ENCODE measurements at places on chromosomes 12 and 14. TPM values are rescaled to one million over a fixed set of nuclear protein-coding genes. Genes with fewer than 3 reads are reported as not detected.

Gene IRF9
- total RNA-seq, result 130 TPM

GRCh38 chr14:73739174-73739898 lies 25.2 kb upstream of the PNMA1 start:
- H3K36me3 ChIP-seq, result peaks cover 17% of the 10 kb centered on the region
- no peaks in the 10 kb centered on the region for H3K27me3 ChIP-seq
- no peak overlapping the region for H3K4me3 ChIP-seq
- H3K4me1 ChIP-seq, result peaks cover 41% of the 10 kb centered on the region

DNA sequence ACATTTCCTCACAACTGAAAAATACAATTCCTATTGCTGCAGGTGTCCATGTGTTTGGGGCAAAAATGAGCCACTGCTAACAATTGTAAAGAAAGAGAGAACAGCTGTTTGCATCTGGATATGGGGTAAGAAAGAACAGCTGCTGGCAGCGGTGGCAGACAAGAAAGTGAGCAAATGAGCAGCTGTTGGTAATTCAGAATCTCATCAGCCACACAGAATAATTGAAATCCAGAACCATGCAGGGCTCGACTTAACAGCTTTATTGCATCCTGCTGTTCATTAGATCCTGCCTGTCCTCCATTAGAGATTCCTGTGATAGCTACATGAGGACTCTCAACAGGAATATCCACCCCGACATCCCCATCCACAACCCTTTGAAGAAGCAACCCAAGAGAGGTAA lies 62.5 kb upstream of the TSPAN8 start:
- H3K36me3 ChIP-seq, result no peaks in the 10 kb centered on the region
- H3K4me1 ChIP-seq, result no peaks in the 10 kb centered on the region
- DNase-seq, result no peak
- H3K27me3 ChIP-seq, result no peaks in the 10 kb centered on the region
- no peak overlapping the region for H3K27ac ChIP-seq

Gene CCDC175
- total RNA-seq, result not detected

- peaks cover 31% of the 10 kb centered on the region for H3K27me3 ChIP-seq
- H3K27ac ChIP-seq, result no peak overlapping the region
- no peak for DNase-seq
- no peak overlapping the region for H3K4me3 ChIP-seq
- no peaks in the 10 kb centered on the region for H3K36me3 ChIP-seq
Measured at GRCh38 chr14:20973501-20973900, 16.3 kb upstream of the METTL17 start.

- H3K4me3 ChIP-seq, result peak overlapping the region; percentile 4
- H3K36me3 ChIP-seq, result peaks cover 3% of the 10 kb centered on the region
- H3K27me3 ChIP-seq, result peaks cover 9% of the 10 kb centered on the region
Measured at GRCh38 chr12:116538076-116538591, 21.0 kb upstream of the MAP1LC3B2 start.

DNA sequence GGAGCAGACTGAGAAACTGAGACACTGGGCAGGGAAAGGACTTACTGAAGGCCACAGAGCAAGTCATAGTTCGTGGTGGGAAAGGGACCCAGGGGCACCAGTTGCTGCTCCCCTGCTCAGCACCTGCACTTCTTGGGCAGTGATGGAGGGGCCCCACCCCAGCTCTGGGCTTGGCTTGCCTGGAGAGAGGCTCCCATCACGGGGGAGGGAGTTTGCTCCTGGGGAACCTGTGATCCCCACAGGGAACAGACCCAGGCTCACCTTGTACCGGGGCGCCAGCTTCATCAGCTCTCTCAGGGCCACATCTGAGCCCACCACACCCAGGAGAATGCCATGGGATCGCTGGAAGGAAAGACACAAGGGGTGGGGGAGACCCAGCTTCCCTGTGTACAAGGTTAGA lies 39.8 kb downstream of the CACNA2D4 start:
- no peak for DNase-seq
- no peak overlapping the region for H3K4me3 ChIP-seq
- no peaks in the 10 kb centered on the region for H3K4me1 ChIP-seq

Gene GPR162
- 0.29 TPM for total RNA-seq

- no peaks in the 10 kb centered on the region for H3K36me3 ChIP-seq
- H3K4me1 ChIP-seq, result no peaks in the 10 kb centered on the region
- H3K27me3 ChIP-seq, result no peaks in the 10 kb centered on the region
- H3K27ac ChIP-seq, result no peak overlapping the region
Measured at GRCh38 chr12:44589697-44590096, 286.4 kb downstream of the NELL2 start.

Gene CCDC196
- total RNA-seq, result not detected

GRCh38 chr12:52010692-52011601 lies 4.2 kb downstream of the TAMALIN start:
- peaks cover 2% of the 10 kb centered on the region for H3K36me3 ChIP-seq
- DNase-seq, result no peak
- H3K4me3 ChIP-seq, result no peak overlapping the region
- peaks cover 6% of the 10 kb centered on the region for H3K4me1 ChIP-seq
- no peak overlapping the region for H3K27ac ChIP-seq

DNA sequence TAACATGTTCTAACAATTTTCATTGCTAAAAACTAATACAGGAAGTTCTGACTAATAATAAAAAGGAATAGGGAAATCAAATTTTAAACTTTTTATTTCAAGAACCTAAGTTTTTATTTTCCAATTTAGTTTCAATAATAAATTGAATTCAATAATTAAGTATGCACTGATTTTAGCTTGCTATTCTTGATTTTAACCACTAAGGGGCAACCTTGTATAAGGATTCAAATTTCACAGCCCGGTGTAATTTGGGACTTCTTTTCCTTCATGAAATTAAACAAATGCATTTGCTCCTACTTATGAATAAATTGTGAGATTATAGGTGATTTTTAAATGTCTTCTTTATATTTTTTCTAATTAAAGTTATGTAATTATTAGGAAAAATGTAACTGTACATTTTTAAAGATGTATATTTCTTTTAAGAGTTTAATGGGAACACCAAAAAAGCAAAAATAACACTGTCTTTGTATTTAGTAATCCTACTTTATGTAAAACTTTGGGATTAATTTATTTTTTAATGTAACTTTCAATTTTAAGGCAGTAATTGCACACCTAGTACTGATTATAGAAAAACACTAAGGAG lies 241.4 kb upstream of the PDZRN4 start:
- no peak for DNase-seq
- no peaks in the 10 kb centered on the region for H3K4me1 ChIP-seq
- no peaks in the 10 kb centered on the region for H3K27me3 ChIP-seq
- no peak overlapping the region for H3K4me3 ChIP-seq
- H3K27ac ChIP-seq, result no peak overlapping the region

GRCh38 chr12:82857911-82858533 lies 171.3 kb downstream of the TMTC2 start:
- H3K4me3 ChIP-seq, result no peak overlapping the region
- no peaks in the 10 kb centered on the region for H3K27me3 ChIP-seq
- DNase-seq, result no peak
- no peaks in the 10 kb centered on the region for H3K4me1 ChIP-seq

- H3K27ac ChIP-seq, result no peak overlapping the region
- H3K4me1 ChIP-seq, result peaks cover 31% of the 10 kb centered on the region
- H3K4me3 ChIP-seq, result no peak overlapping the region
- no peaks in the 10 kb centered on the region for H3K36me3 ChIP-seq
- no peaks in the 10 kb centered on the region for H3K27me3 ChIP-seq
Measured at GRCh38 chr12:40012711-40013110, 93.2 kb downstream of the SLC2A13 start.

GRCh38 chr12:48925304-48926011 lies at the start of gene FKBP11:
Gene FKBP11 (minus strand): TSS chr12:48925492. CDS start chr12:48925428, 64 bp downstream.
- peaks cover 38% of the 10 kb centered on the region for H3K36me3 ChIP-seq
- no peaks in the 10 kb centered on the region for H3K27me3 ChIP-seq
- DNase-seq, result peak; percentile 54
- peak within 1 kb of the TSS; percentile 81 for H3K27ac ChIP-seq

Gene ALDH1L2
- 1.1 TPM for total RNA-seq

DNA sequence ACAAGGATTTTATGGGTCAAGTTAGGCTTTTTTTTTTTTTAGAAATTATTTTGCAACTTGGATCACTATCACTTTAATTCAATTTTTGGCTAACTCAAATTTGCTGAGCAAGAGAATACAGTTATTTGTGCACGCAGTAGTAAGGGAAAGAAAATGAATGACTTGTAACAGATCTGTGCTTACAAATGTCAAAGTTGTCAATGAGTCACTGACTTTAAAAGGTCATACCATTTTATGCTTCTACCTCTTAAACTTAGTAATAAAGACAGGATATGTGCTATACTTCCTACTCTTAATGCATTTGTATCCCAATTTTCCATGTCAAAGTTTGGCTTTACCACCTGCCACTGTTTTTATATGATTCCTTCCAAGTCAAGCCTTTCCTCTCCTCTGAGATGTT lies 131.1 kb upstream of the FBXO33 start:
- no peaks in the 10 kb centered on the region for H3K4me1 ChIP-seq
- no peak for DNase-seq
- H3K36me3 ChIP-seq, result no peaks in the 10 kb centered on the region
- H3K27me3 ChIP-seq, result no peaks in the 10 kb centered on the region
- no peak overlapping the region for H3K4me3 ChIP-seq

- DNase-seq, result no peak
- no peaks in the 10 kb centered on the region for H3K27me3 ChIP-seq
- H3K4me1 ChIP-seq, result peaks cover 15% of the 10 kb centered on the region
- H3K36me3 ChIP-seq, result peaks cover 40% of the 10 kb centered on the region
Measured at GRCh38 chr12:56286044-56286830, 13.9 kb downstream of the CS start.

GRCh38 chr14:21960636-21961035 lies 287.0 kb upstream of the OR4E1 start:
- H3K27me3 ChIP-seq, result peaks cover 9% of the 10 kb centered on the region
- peaks cover 15% of the 10 kb centered on the region for H3K4me1 ChIP-seq
- no peak overlapping the region for H3K4me3 ChIP-seq
- H3K27ac ChIP-seq, result no peak overlapping the region
- H3K36me3 ChIP-seq, result peaks cover 5% of the 10 kb centered on the region

DNA sequence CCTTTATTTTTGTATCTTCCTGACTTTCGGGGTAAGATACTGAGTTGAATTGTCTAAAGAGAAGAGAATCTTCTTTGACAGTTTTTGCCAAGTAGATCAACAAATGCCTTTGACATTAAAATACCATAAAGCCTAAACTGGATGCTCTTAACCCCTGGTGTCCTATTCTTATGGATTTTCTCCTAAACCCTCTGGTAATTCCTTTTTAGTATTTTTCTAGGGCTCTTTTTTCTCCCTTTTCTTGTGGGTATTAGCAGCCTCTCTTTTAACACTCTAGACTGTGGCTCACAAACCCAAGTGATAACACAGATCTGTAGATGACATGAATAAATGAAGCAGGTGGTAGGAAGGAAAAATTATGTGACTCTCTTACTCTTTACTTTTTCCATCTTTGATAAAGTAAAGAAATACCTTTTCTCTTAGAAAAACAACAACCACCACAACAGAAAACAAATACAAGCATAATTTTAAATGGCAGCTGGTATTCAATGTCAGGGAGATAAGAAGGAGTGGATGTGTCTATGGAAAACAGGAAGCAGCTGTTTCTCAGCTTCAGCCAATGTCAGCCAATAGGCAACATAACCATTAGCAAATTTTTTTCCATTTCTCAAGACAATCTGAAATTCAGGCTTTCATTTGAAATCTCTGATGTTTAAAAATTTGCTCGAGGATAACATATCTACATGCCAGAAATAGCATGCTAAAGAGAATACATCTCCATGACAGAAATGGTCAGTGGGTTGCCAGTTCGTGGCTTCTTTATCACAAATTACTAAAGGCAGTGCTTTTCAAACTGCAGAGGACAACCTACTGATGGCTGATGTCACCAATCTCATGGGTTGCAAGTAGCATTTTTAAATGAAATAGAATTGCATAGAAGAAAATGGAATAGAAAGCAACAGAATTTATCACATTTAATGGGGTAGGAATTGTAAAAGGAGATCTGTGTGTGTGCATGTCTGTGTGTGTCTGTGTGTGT lies 123.1 kb upstream of the KRR1 start:
- peaks cover 5% of the 10 kb centered on the region for H3K27me3 ChIP-seq
- H3K4me3 ChIP-seq, result no peak overlapping the region
- peak overlapping the region; percentile 41 for H3K27ac ChIP-seq
- H3K4me1 ChIP-seq, result peaks cover 21% of the 10 kb centered on the region
- no peak for DNase-seq

DNA sequence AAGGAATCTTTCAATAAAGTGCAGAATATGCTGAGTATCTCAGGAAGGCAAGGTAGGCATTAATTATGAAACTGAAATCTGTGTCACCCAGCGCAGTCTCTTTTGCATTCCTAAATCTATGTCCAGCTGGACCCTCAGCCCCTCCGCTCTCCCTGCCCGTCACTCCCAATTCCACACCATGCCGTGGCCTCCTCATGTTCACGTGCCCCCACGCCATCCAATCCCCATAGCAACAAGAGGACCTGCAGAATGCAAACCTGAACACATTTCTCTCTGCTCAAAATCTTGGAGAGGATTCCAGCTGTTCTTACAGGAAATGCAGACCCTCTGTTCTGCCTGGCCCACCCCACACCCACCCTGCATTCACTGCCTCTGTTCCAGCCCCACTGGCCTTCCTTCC lies 35.3 kb downstream of the KDM2B start:
- H3K27ac ChIP-seq, result no peak overlapping the region
- H3K4me1 ChIP-seq, result peaks cover 6% of the 10 kb centered on the region
- no peaks in the 10 kb centered on the region for H3K27me3 ChIP-seq
- no peak overlapping the region for H3K4me3 ChIP-seq

Gene TOMM20L
- total RNA-seq, result not detected

- no peaks in the 10 kb centered on the region for H3K36me3 ChIP-seq
- peaks cover 10% of the 10 kb centered on the region for H3K27me3 ChIP-seq
- H3K27ac ChIP-seq, result no peak overlapping the region
- DNase-seq, result no peak
Measured at GRCh38 chr12:46152456-46152855, 116.4 kb downstream of the SLC38A1 start.

DNA sequence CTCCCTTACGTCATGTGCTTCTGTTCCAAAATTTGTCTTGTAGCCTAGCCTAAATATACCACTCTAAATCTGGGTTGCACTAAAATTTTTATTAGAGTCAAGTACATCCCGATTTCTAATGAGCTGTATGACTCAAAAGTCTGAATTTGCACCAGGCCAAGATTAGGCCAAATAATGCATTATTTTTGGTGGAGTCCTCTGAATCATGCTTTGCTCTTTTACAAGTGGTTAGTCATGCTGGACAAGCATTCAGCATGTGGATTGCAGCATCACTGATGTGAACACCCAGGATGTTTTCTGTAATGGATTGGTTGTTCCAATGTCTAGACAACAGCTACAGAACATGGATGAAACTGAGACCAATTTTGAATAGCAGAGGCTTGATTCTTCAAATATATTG lies 23.7 kb downstream of the HEBP1 start:
- no peaks in the 10 kb centered on the region for H3K4me1 ChIP-seq
- peaks cover 22% of the 10 kb centered on the region for H3K36me3 ChIP-seq
- no peaks in the 10 kb centered on the region for H3K27me3 ChIP-seq
- DNase-seq, result no peak
- no peak overlapping the region for H3K4me3 ChIP-seq

Gene TMBIM4
- 58.6 TPM for total RNA-seq

GRCh38 chr14:77424862-77425261 lies 1.5 kb upstream of the NOXRED1 start:
- H3K27me3 ChIP-seq, result no peaks in the 10 kb centered on the region
- peaks cover 47% of the 10 kb centered on the region for H3K36me3 ChIP-seq
- no peaks in the 10 kb centered on the region for H3K4me1 ChIP-seq

Measured in activated T-helper 1 cell treated with anti-CD3 and anti-CD28 coated beads, Interleukin-12 subunit alpha, Interleukin-12 subunit beta, Interleukin-2, Interleukin-4 antibody, amounts not matched to agents 30 ng/mL and 10 ng/mL and 1 ng/mL, durations not matched to agents 14 hours and 24 hours and 36 hours (primary cell).